ENCODE measurements at places on chromosomes 4 and X. TPM values are rescaled to one million over a fixed set of nuclear protein-coding genes. Genes with fewer than 3 reads are reported as not detected.

DNA sequence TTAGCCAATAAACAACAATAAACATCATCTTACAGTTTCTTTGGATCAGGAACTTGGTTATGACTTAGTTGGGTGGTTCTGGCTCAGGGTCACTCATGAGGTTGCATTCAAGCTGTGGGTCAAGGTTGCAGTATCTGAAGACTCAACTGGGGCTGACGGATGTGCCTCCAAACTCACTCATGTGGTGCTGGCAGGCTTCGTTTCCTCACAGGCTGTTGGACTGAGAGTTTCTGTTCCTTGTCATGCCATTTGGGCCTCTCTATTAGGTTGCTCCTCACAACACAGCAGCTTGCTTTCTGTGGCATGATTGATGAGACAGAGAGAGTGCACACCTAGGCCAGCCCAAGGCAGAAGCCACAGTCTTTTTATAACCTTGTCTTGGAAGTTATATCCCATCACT, 20.7 kb downstream of the FRMPD3 start:
- no peaks in the 10 kb centered on the region for H3K4me1 ChIP-seq
- no peak for DNase-seq
- no peaks in the 10 kb centered on the region for H3K27me3 ChIP-seq

DNA sequence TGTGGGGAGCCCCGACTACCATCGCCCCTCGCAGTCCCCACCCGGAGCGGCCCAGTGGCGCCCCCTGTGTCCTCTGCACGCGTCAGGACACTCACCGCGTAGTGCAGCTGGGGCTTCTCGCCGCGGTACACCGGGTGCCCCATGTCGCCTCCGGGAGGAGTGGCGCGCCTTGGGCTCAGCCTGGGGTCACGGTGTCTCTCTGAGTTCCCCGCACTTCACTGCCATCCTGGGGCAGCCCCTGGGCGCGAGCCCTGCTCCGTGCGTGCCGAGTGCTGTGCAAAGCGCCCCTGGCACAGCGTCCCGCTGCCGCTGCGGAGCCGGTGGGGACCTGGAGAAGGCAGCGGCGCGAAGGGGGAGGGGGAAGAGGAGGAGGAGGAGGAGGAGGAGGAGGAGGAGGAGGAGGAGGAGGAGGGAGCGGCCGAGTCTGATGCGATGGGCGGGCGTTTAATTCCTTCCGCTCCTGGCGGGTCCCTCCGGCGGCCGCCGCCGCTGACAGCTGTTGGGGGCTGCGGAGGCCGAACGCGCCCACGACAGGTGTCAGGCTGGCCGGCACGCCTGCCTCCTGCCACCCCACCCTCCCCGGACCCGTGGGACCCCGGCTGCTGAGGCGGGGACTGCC, 134.3 kb downstream of the AMELX start:
- no peak for DNase-seq
- H3K27ac ChIP-seq = no peak overlapping the region
- no peaks in the 10 kb centered on the region for H3K4me1 ChIP-seq
- H3K27me3 ChIP-seq = peaks cover 9% of the 10 kb centered on the region
- no peak overlapping the region for H3K4me3 ChIP-seq
- H3K36me3 ChIP-seq = no peaks in the 10 kb centered on the region

GRCh38 chrX:69072486-69073006, 92.7 kb downstream of the PJA1 start:
- H3K36me3 ChIP-seq = no peaks in the 10 kb centered on the region
- H3K4me3 ChIP-seq = no peak overlapping the region
- DNase-seq = no peak
- no peaks in the 10 kb centered on the region for H3K27me3 ChIP-seq
- no peaks in the 10 kb centered on the region for H3K4me1 ChIP-seq

- no peak for DNase-seq
- H3K27ac ChIP-seq = no peak overlapping the region
- no peaks in the 10 kb centered on the region for H3K27me3 ChIP-seq
- H3K4me3 ChIP-seq = no peak overlapping the region
These were observed 76.7 kb upstream of the TAB3 start for GRCh38 chrX:30965767-30966166.

GRCh38 chr4:26484032-26484515, 6.2 kb downstream of the CCKAR start:
- no peaks in the 10 kb centered on the region for H3K4me1 ChIP-seq
- no peak overlapping the region for H3K4me3 ChIP-seq
- no peak overlapping the region for H3K27ac ChIP-seq

CXCL5 gene
- not detected for total RNA-seq

ADH1C gene
- not detected for total RNA-seq

SPANXN4 gene
- not detected for total RNA-seq

Data from activated CD4-positive, alpha-beta T cell treated with anti-CD3 and anti-CD28 coated beads, Interleukin-2, amount 10 ng/mL, durations not matched to agents 7 days and 5 days (primary cell).